NCI-H187 (cell line): ENCODE measurements at places on chromosomes 1 and 21.

GRCh38 chr1:205610036-205610435, 21.8 kb downstream of the ELK4 start:
- DNase-seq = no peak

DNA sequence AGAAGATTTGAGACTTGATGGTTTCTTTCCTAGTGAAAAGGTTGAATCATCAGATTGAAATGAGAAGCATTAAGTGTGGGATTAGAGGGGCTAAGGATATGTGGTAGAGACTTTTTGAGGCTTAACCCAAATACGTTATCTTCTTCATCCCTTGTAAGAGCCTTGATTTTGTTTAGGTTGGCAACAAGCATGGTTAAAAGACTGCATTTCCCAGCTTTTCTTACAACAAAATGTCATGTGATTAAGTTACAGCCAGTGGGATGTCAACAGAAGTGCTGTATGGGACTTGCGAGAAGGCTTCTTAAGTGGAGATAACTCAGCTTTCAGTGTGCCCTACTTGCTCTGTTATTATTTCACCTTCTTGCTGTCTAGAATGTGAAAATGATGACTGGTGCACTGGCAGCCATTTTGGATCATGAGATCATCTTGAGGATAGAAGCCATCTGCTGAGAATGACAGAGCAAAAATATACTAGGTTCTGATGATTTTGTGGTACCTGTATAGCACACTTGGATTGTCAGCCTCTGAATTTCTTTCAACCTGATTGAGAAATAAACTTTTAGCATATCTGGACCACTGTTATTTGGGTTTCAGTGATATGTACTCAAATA, 41.3 kb upstream of the GNG12 start:
- DNase-seq = no peak

DNA sequence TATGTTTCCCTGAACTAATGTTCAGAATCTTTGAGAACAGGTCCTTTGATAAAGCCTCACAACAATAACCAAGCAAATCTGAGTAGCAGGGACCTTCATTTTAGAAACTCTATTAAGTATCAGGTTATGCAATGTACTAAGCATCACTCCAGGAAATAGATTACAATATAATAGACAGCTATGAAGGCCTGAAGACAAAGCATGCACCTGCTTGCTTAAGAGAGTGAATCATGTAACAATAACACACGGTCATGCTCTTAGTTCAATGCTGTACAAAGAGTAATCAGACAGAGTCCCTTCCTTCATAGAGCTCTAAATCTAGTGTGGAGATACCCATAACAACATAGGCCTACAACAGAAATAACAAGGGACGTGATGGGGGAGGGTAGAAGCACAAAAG, 8.1 kb upstream of the CMPK1 start:
- DNase-seq = no peak

DNA sequence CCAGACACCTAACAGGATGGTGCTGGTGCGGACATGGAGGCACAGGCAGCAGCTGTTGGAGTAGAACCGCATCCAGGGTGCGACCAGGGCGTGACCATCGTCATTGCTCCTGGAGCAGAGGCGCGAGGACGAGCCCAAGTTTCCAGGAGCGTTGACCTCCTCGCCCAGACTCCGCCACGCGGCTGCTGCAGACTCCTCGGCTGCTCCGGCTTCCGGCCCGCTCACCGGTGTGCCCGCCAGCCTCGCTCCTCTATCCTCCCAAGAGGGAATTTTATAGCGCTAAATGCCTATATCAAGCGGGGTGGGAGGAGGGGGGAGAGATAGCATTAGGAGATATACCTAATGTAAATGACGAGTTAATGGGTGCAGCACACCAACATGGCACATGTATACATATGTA, 5.3 kb upstream of the S100A12 start:
- no peak for DNase-seq

DNA sequence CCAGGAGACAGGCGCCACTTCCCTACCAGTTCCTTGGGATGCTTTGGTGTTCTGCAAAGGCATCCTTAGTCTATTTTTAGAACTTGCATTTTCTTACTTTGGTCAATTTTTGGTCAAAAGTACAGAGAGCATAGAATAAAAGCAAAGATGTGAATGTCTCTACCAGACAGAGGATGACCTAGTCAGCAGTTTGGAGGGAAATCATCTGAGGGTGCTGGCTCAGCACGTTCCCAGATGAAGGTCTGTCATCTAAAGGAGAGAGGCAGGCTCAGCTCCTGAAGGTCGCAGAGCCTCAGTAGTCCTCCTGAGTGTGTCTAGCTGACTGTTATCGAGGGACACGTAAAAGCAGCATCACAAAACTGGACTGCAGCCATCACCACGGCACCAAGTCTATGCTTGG, 15.3 kb downstream of the CHRNB2 start:
- DNase-seq = no peak

DNA sequence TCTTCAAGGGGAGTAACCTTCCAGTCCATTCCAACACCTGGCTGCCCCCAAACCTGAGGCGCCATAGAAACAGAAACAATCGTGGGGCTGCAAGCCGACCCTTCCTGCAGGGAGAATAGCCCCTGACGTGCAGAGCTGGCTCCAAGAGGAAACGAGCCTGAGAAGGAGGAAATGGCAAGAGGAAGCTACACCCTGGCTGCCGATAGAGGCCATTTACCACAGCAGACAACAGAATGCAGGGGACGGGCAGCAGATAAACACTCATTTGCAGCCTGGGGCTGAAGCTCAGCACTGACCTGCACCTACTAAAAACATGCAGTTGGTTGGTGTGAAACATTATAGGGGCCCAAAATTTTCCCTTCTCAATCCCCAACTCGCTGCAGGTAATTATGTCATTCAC, 8.7 kb upstream of the TDRD10 start:
- no peak for DNase-seq

GRCh38 chr21:42473498-42474042, 22.5 kb downstream of the RSPH1 start:
- DNase-seq = no peak

DNA sequence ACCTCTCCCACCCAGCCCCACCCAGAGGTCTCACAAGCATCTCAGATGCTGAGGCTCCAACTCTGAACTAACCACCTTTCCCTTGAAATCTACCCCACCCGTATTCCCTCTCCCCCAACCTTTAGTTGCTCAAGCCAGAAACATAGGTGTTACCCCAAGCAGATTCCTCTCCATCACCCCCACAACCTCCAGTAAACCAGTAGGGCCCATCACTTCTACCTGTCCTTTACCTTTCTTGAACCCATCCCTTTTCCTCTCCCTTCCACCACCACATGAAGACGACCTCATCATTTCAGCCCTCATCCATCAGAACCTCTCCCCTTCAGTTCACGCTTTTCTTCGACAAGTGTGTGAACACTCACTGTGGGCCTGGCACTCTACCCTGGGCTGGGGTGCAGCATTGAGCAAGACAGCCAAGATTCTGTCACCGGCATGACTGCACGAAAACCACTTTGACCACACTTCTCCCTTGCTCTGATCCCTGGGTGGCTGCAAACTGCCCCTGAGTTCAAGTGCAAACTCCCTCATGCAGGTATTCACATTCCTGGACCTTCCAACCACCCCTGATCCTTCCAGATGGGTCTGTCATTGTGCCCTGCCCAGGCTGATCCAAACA, 65.5 kb upstream of the LAPTM5 start:
- no peak for DNase-seq

GRCh38 chr1:61709908-61710289, 15.0 kb downstream of the TM2D1 start:
- no peak for DNase-seq

GRCh38 chr21:35139382-35139715, 90.2 kb upstream of the RUNX1 start:
- DNase-seq = no peak

- DNase-seq = no peak
Measured at GRCh38 chr1:183697814-183698590, 44.9 kb upstream of the APOBEC4 start.

DNA sequence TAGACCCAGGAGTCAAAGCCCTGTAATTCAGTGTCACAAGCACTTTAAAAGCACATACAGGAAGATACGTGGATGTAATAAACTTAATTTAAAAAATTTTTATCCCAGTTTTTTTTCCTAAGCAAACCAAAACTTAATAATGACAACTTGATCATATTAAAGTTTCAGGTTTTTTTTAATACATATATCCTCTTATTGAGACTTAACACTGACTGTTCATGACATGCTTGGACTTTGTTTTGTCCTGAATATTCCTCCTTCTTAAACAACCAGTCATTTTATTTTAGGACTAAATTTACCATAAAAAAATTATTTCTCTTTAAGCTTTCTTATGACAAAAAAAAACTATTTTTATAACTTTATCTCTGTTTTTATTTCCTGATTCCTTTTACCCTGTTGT, 64.1 kb downstream of the WDR4 start:
- no peak for DNase-seq

DNA sequence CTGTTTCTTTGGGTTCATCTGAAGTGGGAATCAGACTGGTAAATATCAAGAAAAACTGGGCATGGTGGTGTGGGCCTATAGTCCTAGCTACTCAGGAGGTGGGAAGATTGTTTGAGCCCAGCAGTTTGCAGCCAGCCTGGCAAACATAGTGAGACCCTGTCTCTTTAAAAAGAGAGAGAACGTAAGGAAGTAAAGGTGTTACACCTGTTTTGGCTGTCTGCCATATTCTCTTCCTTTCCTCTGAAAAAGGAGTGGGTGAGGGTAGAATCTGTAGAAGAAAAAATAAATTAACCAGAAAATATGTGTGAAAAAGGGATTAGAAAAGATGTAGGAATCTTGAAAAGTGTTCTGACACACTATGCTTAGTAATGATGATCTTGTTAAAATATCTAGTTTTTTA, 20.0 kb downstream of the AHCYL1 start:
- no peak for DNase-seq

GRCh38 chr1:228958741-228959140, 223.5 kb downstream of the RHOU start:
- no peak for DNase-seq

DNA sequence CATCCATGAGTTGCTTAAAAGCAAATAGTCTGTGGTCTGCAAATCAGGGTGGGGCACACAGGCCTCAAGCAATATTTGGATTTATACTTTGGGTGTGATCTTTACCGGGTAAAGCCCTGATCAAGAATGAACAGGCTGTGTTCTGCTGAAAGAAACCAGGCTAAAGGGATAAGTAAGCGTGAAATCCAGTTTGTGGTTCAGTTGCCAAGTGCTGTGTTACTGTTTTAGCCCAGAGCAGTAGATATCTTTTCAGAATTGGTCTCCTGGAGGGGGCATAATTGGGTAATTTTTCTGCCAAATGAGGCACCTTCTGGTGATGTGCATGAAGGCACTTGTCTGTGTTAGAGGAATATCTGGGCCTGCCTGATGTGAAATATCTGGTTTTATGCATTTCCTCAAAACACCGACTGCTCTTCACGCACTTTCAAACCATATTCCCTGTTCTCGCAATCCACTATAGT, 21.4 kb downstream of the AIM2 start:
- no peak for DNase-seq

- DNase-seq = no peak
Measured at GRCh38 chr1:183089025-183089639, 65.9 kb downstream of the LAMC1 start.

GRCh38 chr1:164895026-164895912, 336.3 kb downstream of the PBX1 start:
- no peak for DNase-seq

- no peak for DNase-seq
Measured at GRCh38 chr21:38297871-38298270, 41.1 kb downstream of the KCNJ15 start.

GRCh38 chr1:81525085-81525484, 275.6 kb upstream of the ADGRL2 start:
- no peak for DNase-seq

GRCh38 chr1:113353580-113353979, 36.7 kb upstream of the MAGI3 start:
- no peak for DNase-seq
